T-helper 2 cell treated with Interferon-gamma antibody and Interleukin-4, amounts not matched to agents 5 μg/mL and 100 μg/mL, for 36 hours (primary cell): ENCODE measurements at places on chromosomes 3 and 15.

DNA sequence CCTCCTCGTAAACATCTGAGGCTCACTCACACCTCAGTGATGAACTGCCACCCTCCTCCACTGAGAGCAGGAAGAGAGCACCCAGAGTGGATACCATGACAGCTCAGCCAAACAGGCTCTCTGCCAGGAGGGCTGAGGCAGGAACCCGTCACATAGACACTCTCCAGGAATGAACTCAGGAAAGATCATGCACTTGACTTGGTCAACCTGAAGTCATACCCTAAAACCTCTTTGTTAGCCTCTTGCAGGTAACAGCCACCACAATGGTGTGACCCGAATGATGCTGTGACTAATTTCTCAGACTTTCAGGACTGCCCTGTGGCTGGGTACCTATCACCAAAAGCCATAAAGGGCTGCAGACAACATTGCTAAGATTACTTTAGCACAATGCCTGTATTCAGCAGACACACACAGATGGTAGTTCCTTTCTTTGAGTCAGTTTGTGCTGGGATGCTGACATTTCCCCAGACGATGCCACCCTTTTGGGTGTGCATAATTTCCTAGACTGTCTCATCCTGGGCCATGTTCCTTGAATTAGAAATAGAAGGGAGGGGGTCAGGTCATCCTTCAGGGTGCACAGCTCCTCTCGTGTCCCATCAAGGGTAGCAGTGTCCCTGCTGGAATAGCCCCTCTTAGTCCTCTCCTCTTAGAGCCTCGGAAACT lies 30.3 kb downstream of the CX3CR1 start:
- no peak for DNase-seq

GRCh38 chr3:39808467-39809180 lies 785 bp upstream of the MYRIP start:
- no peak for DNase-seq

DNA sequence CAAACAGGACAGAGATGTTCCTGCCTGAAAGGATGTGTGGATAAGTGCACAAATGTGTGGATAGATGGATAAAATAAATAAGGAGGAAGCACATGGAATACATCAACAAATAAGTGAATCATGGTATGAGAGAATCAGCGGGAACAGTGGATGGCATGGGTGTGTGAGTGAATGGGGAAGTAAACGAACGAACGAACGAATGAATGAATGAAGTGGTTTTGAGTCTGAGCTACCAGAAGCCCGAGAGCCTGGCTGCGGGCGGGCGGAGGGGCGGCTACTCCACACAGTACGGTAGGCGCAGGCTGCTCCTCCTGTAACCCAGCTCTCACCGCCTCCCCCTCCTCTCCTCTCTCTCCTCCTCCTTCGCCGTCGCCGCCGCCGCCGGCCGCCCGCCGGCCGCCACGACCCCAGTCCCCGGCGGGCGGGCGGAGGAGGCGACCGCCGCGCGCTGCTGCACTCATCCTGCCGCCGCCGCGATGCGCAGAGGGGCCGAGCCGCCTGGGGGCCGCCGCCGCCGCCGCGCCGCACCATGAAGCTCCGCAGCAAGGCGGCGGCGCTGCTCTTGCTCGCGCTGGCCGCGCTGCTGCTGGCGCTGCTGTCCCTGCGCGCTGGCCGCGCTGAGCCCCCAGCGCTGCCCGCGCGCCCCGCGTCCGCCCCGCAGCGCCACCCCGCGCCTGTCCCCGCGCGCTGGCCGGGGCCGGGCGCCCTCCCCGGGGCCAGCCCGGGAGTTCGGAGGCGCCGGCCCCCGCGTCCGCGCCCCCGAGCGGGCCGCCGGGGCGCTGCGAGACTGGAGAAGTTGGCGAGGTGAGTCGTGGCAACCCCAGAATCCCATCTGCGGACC lies at the start of gene GXYLT2:
Gene GXYLT2 (plus strand): TSS at position 342 of the 841 bp plus-strand sequence. CDS start 188 bp downstream, at position 530.
- peak; percentile 16 for DNase-seq

- no peak for DNase-seq
These were observed 410.8 kb upstream of the MCTP2 start for GRCh38 chr15:93820566-93820965.

DNA sequence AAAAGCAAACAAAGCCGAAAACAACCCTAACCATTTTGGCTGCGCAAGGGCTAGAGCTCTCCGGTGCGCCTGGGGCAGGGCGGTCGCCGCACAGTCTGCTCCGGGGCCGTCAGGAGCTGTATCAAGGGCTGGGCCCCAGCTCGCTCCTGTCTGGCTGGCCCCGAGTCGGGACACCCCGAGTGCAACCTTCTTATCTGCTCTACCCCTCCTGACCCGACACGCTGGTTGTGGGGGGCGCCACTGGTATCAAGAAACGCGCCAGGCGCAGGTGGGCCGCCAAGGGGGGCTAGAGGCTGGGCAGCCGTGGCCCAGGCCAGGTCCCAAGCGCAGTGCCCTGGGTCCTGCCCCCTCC lies 36.0 kb downstream of the NR2F2 start:
- no peak for DNase-seq

GRCh38 chr3:72270072-72270681 lies 485.2 kb upstream of the PROK2 start:
- DNase-seq: peak; percentile 23

- no peak for DNase-seq
These were observed 236.0 kb downstream of the EDEM1 start for GRCh38 chr3:5423523-5423922.

DNA sequence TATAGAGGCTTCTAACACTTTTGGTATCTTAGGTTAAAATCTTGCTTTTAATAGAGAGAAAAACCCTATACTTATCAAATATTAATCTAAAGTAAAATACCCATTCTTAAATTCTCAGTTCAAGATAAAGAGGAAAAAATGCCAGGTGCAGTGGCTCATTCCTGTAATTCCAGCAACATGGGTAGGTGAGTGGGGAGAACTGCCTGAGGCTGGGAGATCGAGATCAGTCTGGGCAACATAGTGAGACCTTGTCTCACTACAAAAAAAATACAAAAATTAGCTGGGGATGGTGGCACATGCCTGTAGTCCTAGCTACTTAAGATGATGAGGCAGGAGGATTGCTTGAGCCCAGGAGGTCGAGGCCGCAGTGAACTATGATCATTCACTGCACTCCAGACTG lies 135.8 kb downstream of the CLASP2 start:
- no peak for DNase-seq
